A549 treated with Mapracorat at 1 μM for 4 hours (cell line): ENCODE measurements at places on chromosomes 4 and X. TPM values are rescaled to one million over a fixed set of nuclear protein-coding genes. Genes with fewer than 3 reads are reported as not detected.

The STBD1 gene
- 10.4 to 12.7 TPM (median 10.7 TPM) in 5 replicates for total RNA-seq

The ESX1 gene
- 0.10 to 0.11 TPM in 2 of 5 replicates, not detected in the others for total RNA-seq

The UXT gene
- 171 to 187 TPM (median 181 TPM) in 5 replicates for total RNA-seq

The RIBC1 gene
- 0.53 to 1.0 TPM (median 0.76 TPM) in 5 replicates for total RNA-seq

The CSN2 gene
- total RNA-seq: not detected in 5 replicates

The TLL1 gene
- total RNA-seq: 0.15 to 0.29 TPM (median 0.20 TPM) in 5 replicates

The SPRY1 gene
- 3.7 to 5.1 TPM (median 4.2 TPM) in 5 replicates for total RNA-seq

The CDKN2AIP gene
- 9.7 to 10.6 TPM (median 10.1 TPM) in 5 replicates for total RNA-seq

The YY2 gene
- 1.9 to 2.7 TPM (median 2.5 TPM) in 5 replicates for total RNA-seq

The BEND4 gene
- total RNA-seq: 0.02 TPM in 2 of 5 replicates, not detected in the others

The RENBP gene
- 0.19 TPM in 2 of 5 replicates, not detected in the others for total RNA-seq

The ADH4 gene
- not detected in 5 replicates for total RNA-seq

The TMEM255A gene
- total RNA-seq: 0.15 to 0.39 TPM (median 0.28 TPM) in 5 replicates

The LEF1 gene
- total RNA-seq: not detected in 5 replicates

The NKX6-1 gene
- total RNA-seq: 0.27 to 0.63 TPM (median 0.35 TPM) in 5 replicates

The XG gene
- total RNA-seq: not detected in 5 replicates

The XAGE1B gene
- total RNA-seq: 186 to 255 TPM (median 206 TPM) in 5 replicates

The UGT2B11 gene
- total RNA-seq: 0.08 to 0.40 TPM (median 0.09 TPM) in 3 of 5 replicates, not detected in the others

The MAGEB2 gene
- total RNA-seq: not detected in 5 replicates

The FANCB gene
- total RNA-seq: 2.6 to 4.2 TPM (median 3.1 TPM) in 5 replicates

The SLC2A9 gene
- 0.61 to 0.86 TPM (median 0.62 TPM) in 5 replicates for total RNA-seq

The FAM133A gene
- total RNA-seq: 0.69 to 0.99 TPM (median 0.86 TPM) in 5 replicates

The CXorf49 gene
- total RNA-seq: not detected in 5 replicates

The TMEM156 gene
- 18.6 to 22.7 TPM (median 20.8 TPM) in 5 replicates for total RNA-seq

The CFAP99 gene
- total RNA-seq: 0.08 to 0.22 TPM (median 0.22 TPM) in 3 of 5 replicates, not detected in the others

The TMEM31 gene
- not detected in 5 replicates for total RNA-seq

The CCNG2 gene
- total RNA-seq: 2.4 to 5.5 TPM (median 4.3 TPM) in 5 replicates

The KLB gene
- 0.08 to 0.16 TPM (median 0.13 TPM) in 5 replicates for total RNA-seq

The FAM184B gene
- total RNA-seq: 0.02 to 0.08 TPM (median 0.05 TPM) in 4 of 5 replicates, not detected in the other

The SLC25A31 gene
- not detected in 5 replicates for total RNA-seq

The FAM53A gene
- total RNA-seq: 0.56 to 1.6 TPM (median 0.79 TPM) in 5 replicates

The ETNPPL gene
- total RNA-seq: not detected in 5 replicates

The IBSP gene
- total RNA-seq: not detected in 5 replicates

The MSANTD1 gene
- 0.08 to 0.20 TPM (median 0.12 TPM) in 5 replicates for total RNA-seq

The CABS1 gene
- not detected in 5 replicates for total RNA-seq

The CENPVL1 gene
- not detected in 5 replicates for total RNA-seq

The SPATA4 gene
- total RNA-seq: 0.12 to 0.31 TPM (median 0.27 TPM) in 5 replicates

The RNF212 gene
- 1.6 to 2.6 TPM (median 2.2 TPM) in 5 replicates for total RNA-seq

The BEX5 gene
- total RNA-seq: not detected in 5 replicates

The HCFC1 gene
- total RNA-seq: 31.5 to 41.8 TPM (median 37.1 TPM) in 5 replicates

The CXCR3 gene
- 0.10 to 0.24 TPM (median 0.16 TPM) in 4 of 5 replicates, not detected in the other for total RNA-seq

The CT45A7 gene
- total RNA-seq: not detected in 5 replicates

The TMEM47 gene
- total RNA-seq: 0.79 to 1.4 TPM (median 1.2 TPM) in 5 replicates
